ENCODE measurements at places on chromosomes 11 and 22.

- no peak for DNase-seq
These were observed 3.2 kb downstream of the KCTD17 start for GRCh38 chr22:37054600-37055365.

DNA sequence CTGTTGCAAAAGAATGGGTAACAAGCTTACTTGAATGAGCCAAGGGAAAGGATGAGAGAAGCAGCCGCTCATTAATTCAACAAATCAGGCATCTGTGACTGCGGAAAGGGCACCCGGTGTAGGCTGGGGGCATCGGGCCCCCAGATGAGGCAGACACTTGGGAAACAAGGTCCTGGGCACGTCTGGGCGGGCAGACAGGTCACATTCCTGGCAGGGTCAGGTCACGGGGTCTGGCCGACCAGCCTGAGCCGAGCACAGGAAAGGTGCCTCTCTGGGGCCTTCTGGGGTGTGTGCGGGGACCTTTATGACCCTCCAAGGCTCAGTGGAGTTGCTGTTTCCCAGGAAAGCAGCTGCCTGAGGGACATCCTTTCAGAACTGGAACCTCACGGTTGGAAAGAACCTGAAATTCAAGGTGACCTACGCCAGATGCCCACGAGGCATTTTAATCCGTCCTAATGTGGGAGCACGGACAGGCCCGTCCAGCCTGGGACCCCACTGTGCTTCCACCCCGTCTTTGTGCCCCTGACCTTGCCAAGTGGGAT lies 57.1 kb downstream of the ST14 start:
- DNase-seq = no peak

- DNase-seq = no peak
These were observed 55.0 kb downstream of the RTL6 start for GRCh38 chr22:44442851-44443595.

DNA sequence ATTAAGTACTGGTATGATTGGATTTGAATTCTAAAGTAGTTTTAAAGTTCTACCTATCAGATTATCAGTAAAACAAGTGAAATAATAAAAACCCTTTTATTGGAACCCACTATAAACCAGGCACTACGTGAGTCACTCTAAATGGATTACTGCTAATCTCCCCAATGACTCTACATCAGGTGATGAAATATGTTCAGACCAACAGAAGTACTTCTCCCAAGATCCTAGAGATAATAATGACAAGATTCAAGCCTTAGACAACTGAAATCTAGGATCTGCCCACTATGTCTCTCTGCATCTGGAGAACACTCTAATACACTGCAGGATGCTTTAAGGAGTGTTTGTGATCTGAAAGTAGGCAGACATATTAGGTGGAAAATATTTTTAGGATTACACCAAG lies 652.1 kb upstream of the CHORDC1 start:
- DNase-seq = peak; percentile 71

DNA sequence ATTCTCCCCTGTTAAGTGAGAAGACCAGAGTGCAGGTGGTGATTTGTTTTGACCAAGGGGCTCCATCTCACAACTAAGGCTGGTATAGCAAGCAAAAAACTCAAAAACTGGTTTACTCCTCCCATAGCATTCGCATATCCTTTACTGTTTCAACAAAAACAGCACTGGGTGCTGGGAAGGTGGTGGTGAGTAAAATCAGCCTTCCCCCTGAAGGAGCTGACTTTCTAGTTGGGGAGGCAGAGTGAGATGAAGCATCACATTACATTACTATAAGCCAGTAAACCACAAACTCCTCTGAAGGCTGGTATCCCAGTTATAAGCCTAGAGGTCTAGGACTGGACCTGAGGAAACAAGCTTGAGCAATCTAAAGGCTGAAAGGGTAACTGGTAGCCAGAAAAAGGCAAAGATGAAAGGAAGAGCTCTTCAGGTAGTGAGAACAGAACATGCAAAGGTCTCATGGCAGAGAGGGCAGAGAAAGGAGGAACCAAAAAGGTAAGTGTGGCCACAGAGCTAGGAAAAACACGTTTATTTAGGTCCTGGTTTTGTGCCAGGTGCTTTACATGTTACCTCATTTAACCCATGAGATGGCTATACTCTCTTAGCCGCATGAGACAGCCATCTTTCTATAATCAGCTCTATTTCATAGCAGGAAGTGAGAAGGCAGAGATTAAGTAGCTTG lies 22.3 kb downstream of the TMEM123 start:
- DNase-seq = no peak

DNA sequence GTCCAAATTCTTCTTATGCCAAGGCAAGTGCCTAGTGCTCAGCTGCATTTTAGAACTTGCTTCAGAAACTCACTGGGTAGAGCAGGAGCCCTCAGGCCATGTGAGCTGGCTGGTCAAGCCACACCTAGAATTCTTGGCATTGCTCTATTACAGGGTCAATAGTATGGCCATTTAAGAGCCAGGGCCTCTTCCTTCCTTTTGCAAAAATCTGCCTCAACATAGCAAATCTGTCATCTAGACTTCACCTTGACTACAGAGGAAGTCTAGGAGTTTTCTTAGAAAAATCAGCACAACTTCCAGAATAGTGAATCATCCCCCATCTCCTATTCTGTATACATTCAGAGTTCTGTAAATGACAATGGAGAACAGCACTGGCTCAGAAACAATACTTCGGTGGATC lies 112.0 kb upstream of the TTC12 start:
- DNase-seq = no peak

DNA sequence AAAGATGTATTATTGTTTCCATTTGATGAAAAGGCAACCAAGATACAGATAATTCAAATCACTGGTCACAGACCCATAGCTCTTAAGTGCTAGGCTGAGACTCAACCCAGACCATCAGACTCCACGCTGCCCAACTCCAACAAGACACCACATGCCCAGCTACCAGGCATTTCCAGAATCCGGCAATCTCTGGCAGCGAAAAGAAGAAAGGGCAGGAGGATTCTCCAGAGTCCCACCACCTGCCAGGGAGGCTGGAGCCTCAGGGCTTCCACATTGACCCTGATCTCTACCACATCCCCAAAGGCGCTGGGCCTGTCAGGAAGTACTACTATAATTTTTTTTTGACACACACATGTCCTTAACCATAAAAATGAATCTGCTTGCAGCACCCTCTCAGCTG lies 61.4 kb upstream of the ARFGAP3 start:
- no peak for DNase-seq

GRCh38 chr11:2090172-2091111 lies 48.7 kb downstream of the IGF2 start:
- no peak for DNase-seq

GRCh38 chr11:20327377-20327935 lies 36.1 kb upstream of the HTATIP2 start:
- DNase-seq = no peak

DNA sequence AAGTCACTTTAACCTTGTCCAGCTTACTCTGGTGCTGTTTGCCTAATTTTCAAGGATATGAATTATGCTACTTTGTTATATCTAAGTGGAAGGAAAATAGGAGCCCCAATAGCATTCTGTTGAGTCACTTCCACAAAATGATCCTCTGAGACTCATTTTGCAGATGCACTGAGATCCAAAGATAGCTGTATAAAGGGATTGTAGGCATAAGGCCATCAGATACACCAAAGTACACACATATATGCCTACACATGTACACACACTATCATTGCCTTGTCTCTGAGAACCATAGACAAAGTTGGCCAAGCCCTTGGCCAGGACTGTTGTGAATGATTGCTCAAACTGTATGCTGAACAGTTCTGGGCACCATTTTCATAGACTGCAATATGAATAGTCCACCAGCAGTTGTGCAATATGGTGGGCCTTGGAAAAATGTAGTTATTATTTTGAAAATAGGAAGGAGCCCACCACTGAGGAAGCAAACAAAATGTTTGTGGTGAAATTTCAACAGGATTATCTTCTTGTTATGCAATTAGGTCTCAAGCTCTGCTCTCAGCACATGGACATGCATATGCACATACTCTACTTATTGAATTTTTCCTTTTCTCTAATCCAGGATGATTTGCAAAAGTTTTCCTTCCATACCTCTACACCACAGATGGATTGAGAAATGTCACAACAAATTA lies 186.0 kb upstream of the CTSC start:
- no peak for DNase-seq

- DNase-seq = no peak
These were observed 6.9 kb downstream of the TRIM6 start for GRCh38 chr11:5603326-5603725.

- DNase-seq = no peak
These were observed 551.4 kb downstream of the ETS1 start for GRCh38 chr11:128036006-128036405.

DNA sequence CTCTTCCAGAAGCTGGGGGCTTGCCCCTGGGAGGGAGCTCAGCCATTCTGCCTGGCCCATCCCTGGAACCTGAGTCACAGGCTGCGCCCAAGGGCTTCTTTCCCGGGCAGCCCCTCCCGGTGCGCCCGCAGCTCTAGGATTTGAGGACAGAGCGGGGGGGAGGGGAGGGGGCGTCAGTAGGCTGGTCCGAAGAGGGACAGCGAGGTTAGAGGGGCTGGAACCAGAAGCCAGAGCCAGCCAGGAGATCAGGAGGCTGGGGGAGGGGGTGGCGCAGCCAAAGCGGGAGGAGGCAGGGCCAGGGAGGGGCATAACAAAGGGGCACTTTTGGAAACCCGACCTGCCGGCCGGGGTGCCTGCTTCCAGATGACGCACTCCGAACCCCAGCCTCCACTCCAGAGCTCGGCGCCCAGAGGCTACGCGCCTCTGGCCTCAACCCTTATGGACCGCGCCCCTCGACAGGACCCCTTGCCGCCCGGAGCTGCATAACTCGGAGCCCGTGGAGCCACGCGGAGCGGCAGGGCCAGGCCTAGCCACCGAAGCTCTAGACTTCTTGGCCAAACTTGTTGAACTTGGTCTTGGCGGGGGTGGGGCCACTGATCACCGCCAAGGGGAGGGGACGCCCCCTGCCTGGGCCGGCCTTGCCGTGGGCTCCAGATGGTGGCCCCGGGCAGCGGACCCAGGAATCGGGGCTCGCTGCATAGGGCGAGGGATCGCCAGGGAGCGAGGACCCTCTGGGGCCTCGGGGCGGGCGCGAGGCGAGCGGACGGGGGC lies 744 bp downstream of the PACSIN3 start:
- DNase-seq = peak; percentile 53

Data from SK-N-DZ (cell line).